ENCODE measurements at places on chromosomes 16 and 17. TPM values are rescaled to one million over a fixed set of nuclear protein-coding genes. Genes with fewer than 3 reads are reported as not detected.
A peak's percentile ranks its signal among the peaks of the same experiment; 100 is the strongest.

GRCh38 chr16:55393991-55394390 is 70.0 kb downstream of the IRX6 start:
- DNase-seq: no peak

- DNase-seq: no peak
These were observed 17.9 kb downstream of the WWOX start for GRCh38 chr16:78117391-78117790.

DNA sequence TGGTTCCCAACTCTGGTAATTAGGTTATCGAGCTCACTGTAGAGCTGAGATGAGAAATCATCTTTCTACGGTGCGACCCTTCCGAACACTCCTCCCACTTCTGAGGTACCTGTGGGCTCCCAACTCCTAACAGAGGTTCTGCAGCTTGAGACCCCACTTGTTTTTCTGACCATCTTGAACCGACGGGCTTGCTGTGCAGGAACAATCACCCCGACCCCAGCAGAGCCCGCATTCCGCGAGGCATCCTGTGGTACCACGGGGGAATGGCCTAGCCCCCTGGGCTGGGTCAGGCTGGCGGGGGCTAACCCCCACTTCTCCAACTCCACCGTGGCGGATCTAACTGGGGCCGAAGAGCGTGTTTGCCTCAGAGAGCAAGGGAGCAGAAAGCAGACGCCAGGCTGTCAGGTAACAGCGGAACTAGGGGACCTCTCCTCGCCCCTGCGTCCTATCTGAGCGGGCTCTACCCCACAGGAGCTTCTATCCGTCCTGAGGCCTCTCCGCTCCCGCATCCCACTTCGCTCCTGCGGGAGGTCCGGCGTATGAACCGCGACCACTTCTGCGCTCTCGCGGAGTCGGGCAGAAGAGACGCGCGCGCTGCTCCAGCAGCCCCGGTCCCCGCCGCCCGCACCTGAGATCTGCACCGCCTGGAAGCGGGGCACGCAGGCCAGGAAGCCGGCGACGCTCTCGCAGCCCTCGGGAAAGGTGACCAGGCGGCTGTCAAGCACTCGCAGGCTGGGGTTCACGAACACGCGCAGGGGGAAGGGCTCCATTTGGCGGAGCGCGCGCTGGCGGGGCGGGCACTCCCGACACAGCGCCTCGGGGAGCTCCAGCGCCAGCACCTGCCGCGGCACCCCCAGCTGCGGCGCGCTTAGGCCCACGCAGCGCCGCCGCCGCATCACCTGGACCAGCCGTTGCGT is 761 bp downstream of the PDF start:
- DNase-seq: peak; percentile 38

The NEUROD2 gene
- not detected for total RNA-seq

DNA sequence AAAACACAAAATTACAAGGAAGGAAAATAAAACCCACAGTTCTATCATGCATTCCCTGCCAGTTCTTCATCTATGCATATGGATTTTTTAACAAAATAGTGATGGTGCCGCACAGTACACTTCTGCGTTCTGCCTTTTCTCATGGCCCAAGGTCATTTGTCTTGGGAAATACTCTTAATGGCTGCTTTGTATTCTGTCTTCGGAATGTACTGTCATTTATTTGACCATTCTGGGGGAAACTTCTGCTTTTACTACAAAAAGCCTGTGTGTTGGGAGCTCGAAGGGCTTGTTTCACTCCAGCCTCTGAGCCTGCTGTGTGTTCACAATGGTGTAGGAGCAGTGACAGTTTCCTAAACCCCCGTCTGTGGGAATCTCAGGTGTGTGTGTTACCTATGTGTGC is 82.8 kb upstream of the SEC14L1 start:
- no peak for DNase-seq

GRCh38 chr17:69117855-69118784 is 23.6 kb downstream of the ABCA6 start:
- DNase-seq: no peak

DNA sequence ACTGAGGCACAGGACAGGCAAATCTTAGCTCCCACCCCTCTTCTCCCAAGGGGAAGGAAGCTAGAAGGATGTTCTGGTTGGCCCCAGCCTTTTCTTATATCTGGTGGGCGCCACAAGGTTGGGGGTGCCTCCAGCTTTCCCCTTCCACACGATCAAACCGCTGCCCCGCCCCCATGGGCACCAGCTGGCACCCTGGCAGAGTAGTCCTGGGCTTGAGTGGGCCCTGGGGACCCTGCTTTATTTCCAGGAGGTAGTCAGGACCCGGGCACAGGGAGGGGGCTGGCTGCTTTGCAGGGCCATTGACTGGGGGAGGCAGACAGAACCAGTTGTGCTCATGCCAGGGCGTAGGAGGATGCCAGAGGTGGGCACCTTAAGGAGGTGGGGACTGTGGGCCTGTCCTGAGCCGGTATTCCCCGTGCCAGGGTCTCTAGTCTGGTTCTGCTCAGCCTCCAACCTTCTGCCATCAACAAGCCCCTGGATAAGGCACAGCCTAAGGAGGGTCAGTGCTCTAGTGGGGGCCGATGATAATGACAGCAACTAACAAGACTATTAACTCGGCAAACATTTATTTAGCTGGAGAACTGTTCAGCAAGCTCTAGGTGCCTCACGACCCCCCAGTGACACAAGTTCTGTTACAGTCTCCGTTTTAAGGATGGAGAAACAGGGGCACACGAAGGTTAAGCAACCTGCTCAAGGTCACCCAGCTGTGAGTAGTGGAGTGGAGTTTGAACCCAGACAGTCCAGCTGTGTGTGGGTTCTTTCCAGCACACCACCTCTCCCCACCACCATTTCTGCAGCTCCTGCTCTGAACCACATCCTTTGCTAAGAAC is 7.6 kb upstream of the PPP1R1B start:
- no peak for DNase-seq

DNA sequence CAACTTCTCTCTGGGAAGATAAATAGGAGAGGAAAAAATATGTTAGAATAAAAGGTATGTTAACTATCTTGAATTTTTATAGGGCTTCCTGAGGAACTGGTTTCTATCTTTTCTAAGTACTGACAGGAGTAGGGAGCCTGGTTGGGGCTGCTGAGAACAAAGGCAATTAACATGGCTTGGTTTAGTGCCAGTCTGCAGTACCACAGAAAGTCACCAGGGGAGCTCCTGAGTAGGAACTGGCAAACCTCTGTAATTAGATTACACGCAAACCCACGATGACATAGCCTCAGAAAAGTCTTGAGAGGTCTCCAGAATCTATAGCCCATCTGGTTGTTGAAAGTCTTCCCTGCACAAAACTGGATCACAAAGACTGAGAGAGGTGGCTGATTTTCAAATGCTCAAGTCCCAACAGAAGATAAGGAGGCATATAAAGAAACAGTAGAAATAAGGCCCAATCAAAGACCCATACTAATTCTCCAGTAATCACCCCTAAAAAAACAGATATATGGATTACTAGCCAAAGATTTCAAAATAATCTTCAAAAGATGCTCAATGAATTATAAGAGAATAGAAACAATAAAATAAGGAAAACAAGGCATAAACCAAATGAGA is 11.7 kb upstream of the CNTNAP4 start:
- DNase-seq: peak; percentile 12

DNA sequence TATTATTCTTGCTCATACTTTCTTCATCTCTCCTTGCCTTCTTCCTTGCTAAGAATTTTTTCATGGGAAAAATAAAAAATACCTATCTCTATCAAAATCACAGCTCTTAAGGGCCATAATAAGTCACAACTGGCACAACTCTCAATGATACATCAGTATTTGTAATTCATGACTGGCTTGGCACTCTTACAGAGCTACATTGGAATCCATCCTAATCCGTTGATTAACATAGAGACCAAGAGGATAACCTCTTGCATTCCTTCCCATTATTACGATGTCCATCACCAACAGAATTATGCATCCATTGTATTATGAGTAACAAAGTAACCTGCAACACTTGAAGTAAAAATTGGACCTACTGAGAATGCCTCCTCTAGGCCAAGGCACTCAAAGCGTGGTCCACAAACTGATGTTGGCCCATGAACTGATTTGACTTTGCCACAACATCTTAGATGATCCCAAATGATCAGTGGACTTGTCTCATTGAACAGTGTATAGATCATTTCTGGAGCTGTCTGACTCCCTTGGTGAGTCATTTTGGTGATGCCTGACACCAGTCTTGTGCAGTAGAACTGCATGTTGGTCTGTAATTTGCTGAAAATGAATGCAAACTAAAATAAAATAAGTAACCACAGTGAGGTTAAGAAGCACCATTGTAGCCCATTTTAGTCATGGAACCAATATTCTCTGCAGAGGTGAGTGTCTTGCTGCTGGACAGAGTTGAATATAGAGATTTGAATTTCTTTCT is 163.2 kb downstream of the AXIN2 start:
- DNase-seq: peak; percentile 72

- DNase-seq: no peak
These were observed 19.1 kb upstream of the ALDH3A2 start for GRCh38 chr17:19629449-19629848.

The GRIN2A gene
- total RNA-seq: 8.6 TPM

GRCh38 chr16:9447195-9447551 is 355.7 kb downstream of the HAPSTR1 start:
- no peak for DNase-seq

DNA sequence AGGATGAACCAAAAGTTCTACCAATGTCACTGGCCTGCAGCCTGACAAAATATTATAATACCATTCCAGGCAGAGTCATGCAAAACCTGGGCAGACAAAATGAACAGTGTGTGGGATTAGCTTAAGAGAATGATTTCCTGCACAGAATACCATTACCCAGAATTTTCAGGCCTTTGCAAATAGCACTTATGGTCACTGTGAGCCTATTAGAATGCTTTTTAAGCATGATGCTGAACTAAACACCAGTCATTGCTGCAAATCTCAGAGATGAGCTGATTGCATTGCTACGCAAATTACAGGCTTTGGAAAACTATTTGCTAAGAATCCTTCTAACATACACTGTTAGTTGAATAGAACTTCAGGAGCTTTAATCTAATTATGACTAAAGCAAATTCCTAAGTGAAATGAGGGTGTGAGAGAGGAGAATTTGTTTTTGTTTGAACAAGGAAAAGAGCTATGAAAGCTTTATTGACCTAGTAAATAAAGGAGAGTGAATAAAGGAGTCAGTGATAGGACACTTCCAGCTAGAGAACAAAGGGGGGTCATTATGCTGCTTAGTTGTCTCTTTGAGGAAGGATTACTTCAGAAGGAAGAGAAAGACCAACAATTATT is 398.8 kb downstream of the HS3ST3B1 start:
- no peak for DNase-seq

- DNase-seq: no peak
These were observed 22.0 kb upstream of the METRNL start for GRCh38 chr17:83057397-83057761.

The GPRC5B gene
- total RNA-seq: 0.86 TPM

- DNase-seq: peak; percentile 44
These were observed 22.3 kb upstream of the SMG1 start for GRCh38 chr16:18948372-18949020.

DNA sequence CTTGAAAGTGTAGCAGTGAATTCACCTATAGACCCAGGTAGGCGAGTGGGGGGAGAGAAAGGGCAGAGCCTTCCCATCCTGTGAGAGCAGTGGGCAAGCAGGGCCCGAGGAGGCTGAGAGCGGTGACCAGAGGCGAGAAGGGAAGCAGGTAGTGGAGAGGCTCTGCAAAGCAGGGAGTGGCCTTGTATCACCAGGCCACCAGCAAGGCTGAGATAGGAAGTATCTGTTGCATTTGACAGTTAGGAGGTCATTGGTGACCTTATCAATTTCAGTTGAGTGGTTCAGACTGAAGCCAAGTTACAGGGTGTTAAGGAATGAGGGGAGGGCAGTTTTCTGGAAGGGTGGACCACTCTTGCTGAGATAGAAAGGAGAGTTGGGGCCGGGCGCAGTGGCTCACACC is 10.7 kb upstream of the HSD3B7 start:
- DNase-seq: no peak

- no peak for DNase-seq
These were observed 257.1 kb upstream of the EEF2KMT start for GRCh38 chr16:5354645-5355044.

GRCh38 chr16:69886726-69887125 is 64.4 kb upstream of the CLEC18A start:
- no peak for DNase-seq

GRCh38 chr16:727291-727977 is 528 bp downstream of the HAGHL start:
- DNase-seq: no peak

- DNase-seq: peak; percentile 89
These were observed 258.6 kb downstream of the CBLN1 start for GRCh38 chr16:49023050-49023449.

DNA sequence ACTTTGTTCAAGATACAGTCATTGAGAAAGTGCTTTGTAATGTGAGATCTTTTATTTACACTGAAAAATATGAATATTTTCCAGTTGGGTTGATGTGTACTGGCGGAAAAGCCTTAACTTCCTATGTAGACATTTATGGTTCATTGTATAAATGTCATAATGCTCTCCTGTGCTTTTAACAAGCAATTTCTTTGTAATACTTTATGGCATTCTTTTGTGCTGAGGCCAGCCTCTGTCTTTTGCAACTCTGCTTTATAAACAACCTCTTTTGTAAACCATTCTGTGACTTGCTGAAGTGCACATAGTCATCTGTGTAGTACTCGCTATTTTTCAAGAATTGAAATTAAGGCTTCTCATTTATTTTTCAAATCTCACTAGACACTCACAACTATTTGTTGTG is 291.2 kb downstream of the CDH11 start:
- DNase-seq: peak; percentile 1

DNA sequence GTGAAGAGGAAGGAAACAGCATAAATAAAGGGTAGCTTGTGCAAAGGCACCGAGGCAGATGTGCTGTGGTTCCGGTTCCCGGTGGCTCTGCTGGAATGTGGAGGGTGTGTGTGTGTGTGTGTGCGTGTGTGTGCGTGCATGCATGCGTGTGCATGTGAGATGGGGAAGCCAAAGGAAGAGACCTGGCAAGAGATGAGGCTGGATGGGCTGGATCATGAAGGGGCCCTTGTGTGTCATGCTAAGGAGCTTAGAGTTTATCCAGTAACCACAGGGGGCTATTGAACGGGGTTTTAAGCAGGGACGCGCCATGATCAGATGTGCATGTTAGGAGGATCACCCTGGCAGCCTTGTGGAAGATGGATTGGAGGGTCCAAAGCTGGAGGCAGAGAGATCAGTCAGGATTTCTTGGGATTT is 8.3 kb downstream of the WSCD1 start:
- DNase-seq: no peak

- DNase-seq: peak; percentile 20
These were observed 415.0 kb upstream of the MAF start for GRCh38 chr16:80015566-80015965.

DNA sequence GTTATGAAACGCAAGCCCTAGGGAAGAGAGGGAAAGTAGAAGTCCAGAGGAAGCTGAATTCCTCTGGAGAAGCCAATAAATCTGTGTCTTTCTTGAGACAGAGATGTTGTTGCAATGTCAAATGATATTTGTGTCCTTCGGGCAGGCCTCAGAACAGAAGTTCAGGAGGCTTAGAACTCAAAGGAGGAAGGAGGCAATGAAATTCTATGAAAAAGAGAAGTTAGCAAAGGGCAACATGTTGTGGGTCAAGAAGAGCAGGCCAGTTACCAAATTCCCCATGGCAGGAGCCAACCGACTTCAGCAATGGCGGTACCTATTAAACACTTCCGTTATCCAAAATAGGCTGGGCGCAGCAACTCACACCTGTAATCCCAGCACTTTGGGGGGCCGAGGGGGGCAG is 109.0 kb upstream of the DHX40 start:
- DNase-seq: no peak
